ENCODE measurements at places on chromosomes 7 and 10.
A peak's percentile ranks its signal among the peaks of the same experiment; 100 is the strongest.

DNA sequence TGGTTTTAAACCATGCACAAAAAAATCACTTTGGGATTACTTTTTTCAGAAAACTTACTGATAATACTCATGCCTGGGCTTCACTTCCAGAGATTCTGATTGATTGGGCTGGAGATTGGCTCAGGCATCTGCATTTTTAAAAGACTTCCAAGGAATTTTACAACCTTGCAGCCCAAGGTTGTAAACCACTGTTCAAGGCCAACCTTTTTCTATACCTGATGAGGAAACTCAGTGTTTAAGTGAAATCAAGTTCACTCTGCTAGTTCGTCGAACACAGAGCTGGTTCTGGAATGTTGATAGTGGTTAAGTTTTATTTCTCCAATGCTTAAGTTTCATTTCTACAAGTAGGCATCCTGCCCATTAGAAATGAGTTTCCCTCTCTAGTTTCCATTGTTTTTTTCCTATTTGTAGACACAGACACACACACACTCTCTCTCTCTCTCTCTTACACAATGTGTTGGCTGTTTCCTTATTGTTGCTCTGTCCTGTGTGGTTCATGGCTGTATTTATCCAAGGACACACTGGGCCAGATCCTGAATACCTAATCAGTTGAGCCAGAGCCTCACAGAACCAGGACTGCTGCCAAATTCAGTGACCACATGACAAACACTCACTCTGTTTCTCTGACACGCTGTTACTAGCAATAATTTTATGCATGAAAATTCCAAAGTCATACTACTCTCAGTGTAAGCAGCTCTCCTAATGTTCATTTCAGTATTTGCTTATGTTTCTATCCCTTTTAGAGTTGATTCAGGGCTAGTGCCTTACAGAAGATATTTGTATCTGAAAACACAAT, 3.7 kb upstream of the IFIT1B start:
- peak; percentile 69 for DNase-seq

DNA sequence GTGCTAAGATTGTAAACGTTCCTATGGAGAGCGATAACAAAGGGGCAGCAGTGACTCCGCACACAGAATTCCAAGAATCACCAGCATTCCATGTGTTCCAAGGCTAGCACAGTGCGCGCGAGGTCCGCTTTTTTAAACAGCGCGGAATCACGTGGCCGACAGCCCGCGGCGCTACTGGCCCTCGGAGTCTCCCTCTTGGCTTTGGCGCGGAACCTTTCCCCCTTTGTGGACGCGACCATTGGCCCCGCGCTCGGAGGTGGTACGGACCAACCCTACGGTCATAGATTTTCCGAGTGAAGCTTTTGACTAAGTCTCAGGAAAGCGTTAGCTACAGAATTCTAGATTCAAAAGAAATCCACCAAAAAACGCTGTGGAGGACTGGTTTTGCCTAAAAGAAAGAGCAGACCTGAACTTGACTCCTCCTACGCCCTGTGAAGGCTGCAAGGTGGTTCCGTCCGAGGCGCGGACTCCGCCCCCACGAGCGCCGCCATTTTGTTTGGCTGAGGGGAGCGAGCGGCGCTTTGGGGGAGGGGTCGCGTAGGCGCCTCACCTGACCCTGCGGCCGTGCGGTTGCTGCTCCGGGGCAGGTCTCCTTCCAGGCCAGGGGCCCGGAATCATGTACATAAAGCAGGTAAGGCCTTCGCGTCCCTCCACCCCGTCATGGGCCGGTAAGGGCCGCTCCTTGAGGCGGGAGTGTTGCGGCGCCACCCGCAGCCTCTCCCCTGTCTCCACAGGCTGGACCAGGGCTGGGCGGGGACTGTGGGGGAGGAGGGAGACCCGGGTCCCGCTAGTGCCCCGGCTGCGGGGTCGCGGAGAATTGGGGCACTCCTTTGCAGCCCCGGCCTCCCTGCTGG, at the start of gene SMC3:
SMC3 (plus strand) TSS at position 495 of the 854 bp plus-strand sequence; CDS start at position 617, 122 bp downstream.
- DNase-seq = peak; percentile 98

DNA sequence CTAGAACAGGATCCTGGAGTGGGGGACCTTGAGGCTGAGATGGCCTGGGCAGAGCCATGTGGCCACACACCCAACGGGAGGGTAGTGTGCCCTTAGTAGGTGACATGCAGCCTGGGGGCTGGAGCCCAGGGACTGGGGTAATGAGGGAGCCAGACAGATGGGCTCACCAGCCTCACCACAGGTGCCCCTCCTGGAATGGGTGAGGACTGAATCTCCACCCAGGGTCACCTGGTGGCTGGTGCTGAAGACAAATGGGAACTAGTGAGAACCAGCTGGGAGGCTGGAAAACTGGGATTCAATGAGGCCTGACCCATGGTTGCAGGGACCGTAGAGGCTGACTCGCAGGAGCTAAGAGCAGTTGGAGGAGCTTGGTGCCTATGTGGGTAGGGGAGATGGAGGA, 6.1 kb downstream of the ZP3 start:
- no peak for DNase-seq

DNA sequence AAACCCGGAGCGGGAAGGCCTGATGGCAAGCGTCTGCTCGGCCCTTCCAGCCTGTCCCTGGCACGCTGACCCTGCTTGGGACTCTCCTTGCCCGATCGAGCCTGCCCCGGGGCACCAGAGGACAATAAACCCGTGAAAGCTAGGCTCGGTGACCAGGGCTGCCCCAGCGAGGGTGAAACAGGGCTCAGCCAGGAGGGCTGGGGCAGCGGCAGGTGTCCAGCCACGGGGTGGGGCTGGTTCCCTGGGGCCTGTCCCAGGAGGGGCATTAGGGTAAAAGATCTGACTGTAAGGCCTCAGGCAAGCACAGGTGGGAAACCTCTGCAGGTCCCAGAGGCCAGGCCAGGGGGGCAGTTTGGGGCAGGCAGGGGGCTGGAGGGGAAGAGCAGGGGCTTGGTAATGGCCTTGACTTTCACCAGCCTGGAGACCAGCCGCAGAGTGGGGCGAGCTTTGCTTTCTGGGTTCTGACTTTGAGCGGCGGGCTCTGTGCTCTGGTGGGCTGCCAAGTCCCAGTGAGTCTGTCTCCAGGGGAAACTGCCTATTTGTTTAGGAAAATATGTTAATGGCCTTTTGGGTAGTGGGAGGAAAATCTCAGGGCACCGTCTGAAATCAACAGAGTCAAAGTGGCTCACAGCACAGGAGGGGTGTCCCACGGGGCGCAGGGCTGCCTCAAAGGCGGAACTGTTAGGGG, 68.2 kb upstream of the INPP5A start:
- DNase-seq = no peak

GRCh38 chr10:131231965-131232541, 79.5 kb downstream of the TCERG1L start:
- DNase-seq = no peak

- DNase-seq = no peak
These were observed 8.8 kb downstream of the NAPEPLD start for GRCh38 chr7:103140061-103140460.

- no peak for DNase-seq
These were observed 10.4 kb downstream of the TMEM184A start for GRCh38 chr7:1545417-1546246.

DNA sequence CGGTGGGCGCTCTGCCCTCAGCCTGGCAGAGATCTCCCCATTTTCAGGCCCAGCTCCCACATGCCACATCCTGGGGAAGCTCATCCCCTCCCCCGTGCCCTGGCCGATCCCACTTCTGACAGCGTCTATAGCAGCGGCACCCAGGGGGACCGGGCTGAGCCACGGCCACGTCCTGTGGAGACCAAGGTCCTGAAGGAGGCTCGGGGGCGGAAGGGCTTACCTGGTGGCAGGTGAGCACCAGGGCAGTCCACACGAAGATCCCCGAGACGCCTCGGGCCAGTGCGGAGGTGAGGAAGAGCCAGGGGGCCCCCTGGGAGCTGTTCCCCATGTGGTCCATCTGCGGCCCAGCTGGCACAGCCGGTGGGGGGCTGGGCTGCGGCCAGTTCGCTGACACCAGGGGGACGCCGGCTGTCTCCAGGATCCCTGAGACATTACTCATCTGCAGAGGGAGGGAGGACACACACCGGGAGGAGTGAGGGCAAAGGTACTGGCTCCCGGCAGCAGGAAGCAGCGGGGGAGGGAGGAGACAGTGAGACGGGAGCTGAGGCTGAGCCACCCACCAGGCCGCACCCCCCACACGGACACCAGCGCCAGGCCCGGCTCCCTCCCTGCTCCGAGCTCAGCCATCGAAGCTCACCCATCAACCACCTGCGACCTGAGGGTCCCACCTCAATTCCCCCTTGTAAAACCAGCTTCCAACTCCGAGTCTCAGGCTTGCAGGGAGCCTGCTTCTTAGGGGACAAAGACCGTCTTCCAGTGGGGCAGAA, 776 bp downstream of the TMEM184A start:
- DNase-seq = peak; percentile 95

DNA sequence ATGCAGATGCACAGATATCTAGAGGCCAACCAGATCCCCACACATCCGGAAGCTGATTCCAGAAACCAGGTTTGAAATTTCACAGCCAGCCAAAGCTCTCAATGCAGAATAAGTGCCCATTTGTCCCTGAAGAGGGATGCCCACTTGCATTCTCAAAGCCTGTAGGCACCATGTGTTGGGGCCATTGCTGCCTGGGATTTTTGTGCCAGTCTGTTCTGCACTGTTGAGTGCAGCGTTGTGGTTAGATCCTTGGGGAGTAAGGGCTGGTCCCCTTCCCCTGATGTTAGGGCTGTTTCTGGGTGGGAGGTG, 62.4 kb downstream of the EEPD1 start:
- DNase-seq = no peak

DNA sequence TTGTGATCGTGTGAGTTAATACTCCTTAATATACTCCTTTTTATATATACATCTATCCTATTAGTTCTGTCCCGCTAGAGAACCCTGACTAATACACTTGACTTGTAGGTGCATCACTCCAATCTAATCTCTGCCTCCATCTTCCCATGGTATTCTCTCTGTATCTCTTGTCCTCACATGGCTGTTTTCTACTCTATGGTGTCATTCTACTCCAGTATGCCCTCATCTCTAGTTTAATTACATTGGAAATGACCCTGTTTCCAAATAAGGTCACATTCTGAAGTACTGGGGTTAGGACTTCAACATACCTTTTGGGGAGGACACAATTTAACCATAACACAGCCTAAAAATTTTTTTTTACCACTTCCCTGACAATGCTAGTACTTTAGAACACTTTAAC, 25.8 kb upstream of the TNKS2 start:
- DNase-seq = no peak

- DNase-seq = no peak
These were observed 95.1 kb downstream of the PPP1R3C start for GRCh38 chr10:91537614-91538383.

DNA sequence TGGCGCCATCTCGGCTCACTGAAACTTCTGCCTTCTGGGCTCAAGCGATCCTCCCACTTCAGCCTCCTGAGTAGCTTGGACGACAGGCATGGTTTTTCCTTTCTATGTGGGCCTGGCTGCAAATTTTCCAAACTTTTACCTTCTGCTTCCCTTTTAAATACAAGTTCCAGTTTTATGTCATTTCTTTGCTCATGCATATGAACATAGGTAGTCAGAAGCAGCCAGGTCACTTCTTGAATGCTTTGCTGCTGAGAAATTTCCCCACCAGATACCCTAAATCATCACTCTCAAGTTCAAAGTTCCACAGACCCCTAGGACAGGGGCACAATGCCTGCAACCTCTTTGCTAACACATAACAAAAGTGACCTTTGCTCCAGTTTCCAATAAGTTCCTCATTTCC, 21.6 kb upstream of the RPEL1 start:
- no peak for DNase-seq

- DNase-seq = no peak
These were observed 411.2 kb upstream of the KLF6 start for GRCh38 chr10:4196183-4196582.

GRCh38 chr10:63366933-63367332, 98.8 kb downstream of the JMJD1C start:
- no peak for DNase-seq

DNA sequence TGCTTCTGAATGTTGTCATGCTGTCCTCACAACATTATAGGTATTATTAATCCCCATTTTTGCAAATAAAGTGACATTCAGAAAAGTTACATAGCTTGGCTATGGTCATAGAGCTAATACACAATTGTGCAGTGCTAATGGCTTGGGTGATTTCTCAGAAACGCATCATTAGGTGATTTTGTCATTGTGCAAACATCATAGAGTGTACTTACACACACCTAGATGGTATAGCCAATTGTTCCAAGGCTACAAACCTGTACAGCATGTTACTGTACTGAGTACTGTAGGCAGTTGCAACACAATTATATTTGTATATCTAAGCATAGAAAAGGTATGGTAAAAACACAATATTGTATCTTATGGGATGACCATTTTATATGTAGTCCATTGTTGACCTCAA, 91.0 kb downstream of the BTAF1 start:
- DNase-seq = no peak

DNA sequence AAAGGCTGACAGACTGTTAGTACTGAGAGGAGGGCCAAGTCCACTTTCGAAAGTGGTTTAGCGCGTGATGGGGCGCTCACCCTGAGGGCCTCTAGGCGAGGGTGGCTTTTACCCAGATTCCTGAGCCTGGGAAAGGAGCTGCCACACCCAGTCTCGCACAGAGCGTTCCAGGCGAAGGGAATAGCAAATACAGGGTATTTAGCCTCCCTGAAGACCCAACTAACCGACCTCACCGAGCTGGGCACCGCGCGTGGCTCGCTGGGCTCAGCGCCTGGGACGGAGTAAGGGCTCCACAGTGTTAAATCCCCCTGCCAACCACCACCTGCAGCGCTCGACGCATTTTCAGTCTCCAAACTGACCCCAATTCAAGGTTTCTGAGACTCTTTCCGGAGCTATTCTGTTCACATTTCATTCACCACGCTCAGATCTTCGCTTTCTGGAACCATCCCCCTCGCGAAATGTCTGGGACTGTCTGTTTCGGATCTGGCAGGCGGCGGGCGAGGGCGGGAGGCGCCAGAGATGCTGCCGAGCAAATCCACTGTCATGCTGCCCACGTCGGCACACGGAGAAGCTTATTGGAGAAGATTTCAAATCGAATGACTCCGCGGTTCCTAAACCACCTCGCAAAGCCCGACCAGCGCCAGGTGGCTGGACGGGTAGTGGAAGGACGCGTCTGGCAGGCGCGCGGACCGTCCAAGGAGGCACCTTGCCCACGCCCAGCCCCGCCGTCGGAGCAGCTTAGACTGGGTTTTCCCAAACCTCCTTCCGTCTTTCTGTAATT, 1.4 kb upstream of the OSBPL3 start:
- peak; percentile 74 for DNase-seq

DNA sequence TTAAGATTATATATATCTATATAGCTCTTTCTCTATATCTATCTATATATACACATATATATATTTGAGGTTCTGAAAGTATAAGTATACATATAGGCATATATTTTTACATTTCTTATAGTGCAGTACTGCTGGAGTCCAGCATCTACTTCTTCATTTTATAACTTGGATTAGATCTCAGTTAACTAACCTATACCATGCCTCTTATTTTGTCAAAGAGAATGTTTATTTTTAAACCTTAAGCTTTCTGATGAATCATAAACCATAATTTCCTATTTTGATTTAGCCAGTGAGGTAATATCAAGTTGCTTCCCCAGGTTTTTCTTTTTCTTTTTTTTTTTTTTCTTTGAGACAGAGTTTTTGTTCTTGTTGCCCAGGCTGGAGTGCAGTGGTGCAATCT, 8.1 kb downstream of the ZNF32 start:
- DNase-seq = peak; percentile 6

Measured in ELR (cell line).